ENCODE measurements at places on chromosomes 13 and 19. TPM values are rescaled to one million over a fixed set of nuclear protein-coding genes. Genes with fewer than 3 reads are reported as not detected.

FAM216B gene
- 0.12 TPM for polyA plus RNA-seq

LCP1 gene
- 6.7 TPM for polyA plus RNA-seq

ADGRE3 gene
- polyA plus RNA-seq = not detected

PALM3 gene
- 0.14 TPM for polyA plus RNA-seq

CCL25 gene
- not detected for polyA plus RNA-seq

- DNase-seq = no peak
Observed at GRCh38 chr13:72864142-72865011, 82.4 kb downstream of the PIBF1 start.

DNA sequence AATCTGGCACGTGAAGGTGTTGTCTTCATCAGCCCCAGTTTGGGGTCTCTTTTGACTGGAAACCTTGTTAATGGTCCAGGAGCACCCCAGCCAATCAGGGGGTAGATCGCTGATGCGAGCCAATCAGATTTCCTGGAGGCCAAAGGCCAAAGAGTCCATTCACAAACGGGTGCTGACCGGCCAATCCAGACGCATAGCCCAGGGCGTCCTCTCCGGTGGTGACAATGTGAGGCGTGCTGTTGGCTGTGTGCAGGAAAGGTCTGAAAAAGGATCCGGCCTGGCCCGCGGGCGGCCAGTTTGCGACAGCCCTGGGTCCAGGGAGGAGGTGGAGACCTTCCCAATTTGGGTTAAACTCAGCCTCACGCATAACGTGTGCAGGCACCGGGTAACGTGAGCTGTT, 3.1 kb downstream of the MAST3 start:
- DNase-seq = no peak

GRCh38 chr13:80437231-80437630, 96.3 kb upstream of the SPRY2 start:
- DNase-seq = no peak

DNA sequence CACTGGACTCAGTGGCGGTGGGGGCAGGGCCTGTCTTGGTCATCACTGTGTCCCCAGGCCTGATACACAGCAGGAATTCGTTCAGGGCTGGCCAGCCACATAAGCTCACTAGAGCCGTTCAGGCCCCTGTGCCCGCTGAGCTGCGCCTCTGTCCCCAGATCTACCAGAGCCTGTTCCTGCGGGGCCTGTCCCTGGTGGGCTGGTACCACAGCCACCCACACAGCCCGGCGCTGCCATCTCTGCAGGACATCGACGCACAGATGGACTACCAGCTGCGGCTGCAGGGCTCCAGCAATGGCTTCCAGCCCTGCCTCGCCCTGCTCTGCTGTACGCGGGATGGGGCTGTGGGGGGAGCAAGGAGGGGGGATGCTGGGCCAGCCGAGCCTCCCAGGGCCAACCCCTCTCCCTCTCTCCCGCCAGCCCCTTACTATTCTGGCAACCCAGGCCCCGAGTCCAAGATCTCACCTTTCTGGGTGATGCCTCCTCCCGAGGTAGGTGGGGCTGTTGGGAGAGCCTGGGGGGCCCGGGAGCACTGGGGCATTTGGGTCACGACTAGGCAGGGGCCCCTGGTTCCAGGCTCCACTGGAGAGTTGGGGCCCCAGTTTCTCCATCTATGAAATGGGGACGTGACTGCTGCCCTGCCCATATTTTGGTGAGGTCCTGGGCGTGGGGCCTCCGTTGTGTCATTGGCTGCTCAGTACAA, 13.9 kb downstream of the MPND start:
- no peak for DNase-seq

GRCh38 chr19:29833614-29834261, 21.9 kb downstream of the CCNE1 start:
- no peak for DNase-seq

GRCh38 chr19:48390188-48391099, 907 bp downstream of the KDELR1 start:
- DNase-seq = peak; percentile 74

DNA sequence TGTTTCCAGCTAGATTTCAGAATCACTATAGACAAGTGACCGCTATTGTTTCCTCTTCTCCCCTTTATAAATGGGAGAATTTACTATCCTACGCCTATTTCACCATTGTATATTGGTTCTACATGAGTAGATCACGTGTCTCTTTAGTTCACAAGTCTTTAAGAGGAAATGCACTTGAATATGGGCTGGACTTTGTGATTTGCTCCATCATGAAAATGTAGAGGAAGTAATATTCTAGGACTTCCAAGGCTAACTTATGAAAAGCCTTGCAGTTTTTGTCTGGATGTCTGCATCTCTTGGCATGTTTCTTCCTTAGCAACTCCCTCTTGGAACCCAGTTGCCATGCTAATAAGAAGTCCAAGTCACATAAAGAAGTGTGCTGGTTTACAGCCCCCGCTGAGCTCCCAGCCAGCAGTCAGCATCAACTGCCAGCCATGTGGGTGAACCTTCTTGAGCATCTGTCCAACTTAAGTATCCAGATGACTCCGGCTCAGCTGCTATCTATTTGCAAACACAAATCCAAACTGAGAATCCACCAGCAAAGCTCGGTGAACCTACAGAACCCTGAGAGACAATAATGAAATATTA, 4.8 kb upstream of the FBXL3 start:
- no peak for DNase-seq

DNA sequence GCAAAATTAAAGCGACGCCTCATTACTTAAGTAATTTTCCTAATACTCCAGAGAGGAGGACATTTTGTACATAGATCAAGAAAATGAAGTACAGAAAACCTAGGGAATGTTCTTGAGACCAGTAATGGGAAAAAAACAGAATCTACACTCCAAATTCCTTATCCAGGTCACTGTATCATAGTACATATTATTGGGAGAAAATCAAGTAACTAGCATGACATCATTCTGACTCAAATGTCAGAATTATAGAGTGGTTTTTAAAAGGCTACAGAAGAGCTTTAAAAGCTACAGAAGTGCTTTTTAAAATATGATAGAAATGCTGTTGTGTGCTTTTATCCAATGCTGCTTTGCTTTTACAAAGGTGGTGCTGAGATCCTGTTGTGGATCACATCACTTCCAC, 86.3 kb upstream of the SLC15A1 start:
- DNase-seq = no peak

DNA sequence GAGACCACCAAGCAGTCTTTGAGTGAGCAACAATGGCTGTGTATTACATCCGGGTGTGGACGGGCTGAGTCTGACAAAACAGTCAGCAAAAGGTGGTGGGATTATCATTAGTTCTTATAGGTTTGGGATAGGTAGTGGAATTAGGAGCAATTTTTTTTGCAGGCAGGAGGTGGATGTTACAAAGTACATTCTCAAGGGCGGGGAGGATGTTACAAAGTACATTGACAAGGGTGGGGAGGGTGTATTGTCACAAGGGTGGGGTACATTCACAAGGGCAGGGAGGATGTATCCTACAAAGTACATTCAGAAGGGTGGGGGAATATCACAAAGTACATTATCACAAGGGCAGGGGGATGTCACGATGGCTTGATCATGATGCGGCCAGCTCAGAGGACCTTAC, 15.0 kb upstream of the ZNF561 start:
- no peak for DNase-seq

- DNase-seq = no peak
Observed at GRCh38 chr13:105336706-105337576, 1198.5 kb downstream of the EFNB2 start.

DNA sequence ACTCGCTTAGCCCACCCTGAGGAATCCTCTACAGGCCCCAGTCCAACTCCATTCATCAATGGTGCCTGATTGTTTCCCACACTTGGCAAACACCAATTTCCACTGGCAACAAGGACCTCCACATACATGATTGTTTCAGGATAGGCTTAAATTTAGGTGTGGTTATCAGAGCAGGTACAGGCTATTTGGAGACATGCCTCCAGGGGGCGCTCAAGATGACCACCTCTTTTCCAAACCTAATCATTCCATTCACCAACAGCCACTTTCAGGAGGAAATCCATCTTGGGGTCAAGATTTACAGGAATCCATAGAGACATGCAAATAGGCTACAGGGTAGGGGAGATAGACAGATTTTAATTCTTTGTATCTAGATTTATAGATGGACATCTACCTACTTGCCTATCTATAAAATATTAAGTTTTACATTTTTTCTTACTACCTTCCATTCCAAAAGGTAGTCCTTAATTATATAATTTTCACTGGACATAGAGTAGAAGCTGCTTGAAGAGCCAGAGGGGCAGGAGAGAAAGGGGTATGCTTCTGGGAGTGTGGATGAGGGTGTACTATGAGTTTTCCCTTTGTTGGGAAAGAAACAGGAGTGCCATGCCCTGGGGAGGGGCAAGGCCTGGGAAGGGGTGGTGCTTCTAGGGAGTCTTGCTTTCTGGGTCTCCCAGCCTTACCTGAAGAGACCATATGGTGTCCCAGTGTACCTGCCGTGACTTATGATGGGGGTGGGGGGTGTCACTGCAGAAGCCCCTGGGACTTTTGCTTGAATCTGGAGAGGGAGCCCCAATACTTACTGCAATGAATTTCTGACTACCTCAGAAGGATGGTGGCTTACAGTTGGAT, 14.1 kb upstream of the PCDH8 start:
- DNase-seq = no peak

- no peak for DNase-seq
Observed at GRCh38 chr19:33437393-33437820, 63.9 kb downstream of the CEBPG start.

GRCh38 chr19:31002518-31003244, 346.6 kb downstream of the TSHZ3 start:
- DNase-seq = no peak

- no peak for DNase-seq
Observed at GRCh38 chr13:86856991-86857390, 814.2 kb upstream of the SLITRK5 start.

DNA sequence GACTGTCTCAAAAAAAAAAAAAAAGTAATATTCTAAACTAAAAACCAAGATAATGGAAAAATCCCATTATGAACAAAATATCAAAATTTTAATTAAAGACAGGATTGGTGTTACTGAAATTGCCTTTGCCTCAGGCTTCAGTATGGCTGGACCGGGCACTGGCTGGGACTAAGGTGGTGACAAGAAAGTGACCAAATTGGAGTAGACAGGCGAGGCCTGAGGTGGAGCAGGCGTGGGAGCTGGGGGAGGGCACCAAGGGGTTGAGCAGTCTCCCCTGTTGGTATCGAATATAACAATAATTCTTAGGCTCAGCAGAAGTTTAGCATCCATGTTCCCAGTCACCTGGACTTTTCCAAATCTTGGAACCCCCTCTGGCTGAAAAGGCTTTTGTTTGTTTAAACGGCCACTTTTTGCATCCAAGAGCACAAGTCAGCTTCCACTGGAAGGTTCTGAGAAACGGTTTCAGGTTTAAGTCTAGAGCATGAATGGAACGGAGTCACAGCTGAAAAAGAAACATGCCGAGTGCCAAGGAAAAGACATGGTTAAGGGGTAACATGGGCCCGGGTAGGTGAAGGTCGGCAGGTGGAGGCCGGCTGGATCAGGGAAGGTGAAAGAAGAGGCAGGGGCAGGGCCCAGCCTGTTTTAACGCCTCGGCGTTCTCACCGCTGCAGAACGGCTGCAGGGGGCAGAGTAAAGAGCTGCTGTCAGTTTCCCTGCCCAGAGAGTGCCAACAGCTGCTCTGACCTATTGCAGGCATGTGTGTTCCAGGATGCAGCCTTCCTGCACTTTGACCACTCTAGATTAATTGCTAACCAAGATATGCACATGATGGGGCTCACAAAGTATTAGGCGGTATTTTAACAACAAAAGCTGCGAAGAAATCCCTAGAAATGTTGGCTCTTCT, 104.4 kb downstream of the TM9SF2 start:
- DNase-seq = peak; percentile 43

DNA sequence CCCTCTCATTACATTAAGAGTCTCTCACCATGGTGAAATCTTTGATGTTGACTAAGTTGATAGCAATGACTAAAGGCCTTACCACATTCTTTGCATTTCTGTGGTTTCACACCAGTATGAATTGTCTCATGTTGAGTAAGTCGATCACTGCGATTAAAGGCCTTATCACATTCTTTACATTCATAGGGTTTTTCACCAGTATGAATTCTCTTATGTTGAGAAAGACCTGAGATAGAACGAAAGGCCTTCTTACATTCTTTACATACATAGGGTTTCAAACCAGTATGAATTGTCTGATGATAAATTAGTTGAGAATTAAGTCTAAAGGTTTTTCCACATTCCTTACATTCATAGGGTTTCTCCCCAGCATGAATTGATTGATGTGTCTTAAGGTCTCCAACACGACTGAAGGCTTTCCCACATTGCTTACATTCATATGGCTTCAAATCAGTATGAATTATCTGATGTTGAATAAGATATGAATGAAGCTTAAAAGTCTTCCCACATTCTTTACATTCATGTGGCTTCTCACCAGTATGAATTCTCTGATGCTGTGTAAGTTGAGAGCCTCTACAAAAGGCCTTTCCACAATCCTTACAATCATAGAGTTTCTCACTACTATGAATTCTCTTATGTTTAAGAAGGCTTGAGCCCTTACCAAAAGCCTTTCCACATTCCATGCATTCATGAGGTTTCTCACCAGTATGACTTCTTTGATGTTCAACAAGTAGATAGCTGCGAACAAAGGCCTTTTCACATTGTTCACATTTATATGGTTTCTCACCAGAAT, 45.6 kb downstream of the ZNF283 start:
- no peak for DNase-seq

- no peak for DNase-seq
Observed at GRCh38 chr13:75558145-75558840, 8.7 kb downstream of the UCHL3 start.

DNA sequence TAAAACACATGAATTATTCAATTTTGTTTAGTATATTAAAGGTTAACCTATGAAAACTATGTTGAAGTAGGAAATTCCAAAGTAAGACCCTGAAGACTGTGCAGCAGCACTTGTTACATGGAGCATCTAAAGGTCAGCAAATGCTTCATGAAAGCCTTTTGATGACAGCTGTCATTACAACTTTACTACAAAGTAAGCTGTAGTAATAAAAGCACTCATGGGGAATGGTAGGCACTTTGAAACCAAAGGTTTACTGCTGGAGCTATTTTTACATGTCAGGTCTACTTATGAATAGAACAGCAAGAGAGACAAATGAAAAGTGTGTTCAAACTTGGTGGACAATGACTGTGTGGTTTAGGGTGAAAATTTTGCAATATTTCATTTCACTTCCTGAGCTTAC, 672.5 kb upstream of the PCDH20 start:
- no peak for DNase-seq

DNA sequence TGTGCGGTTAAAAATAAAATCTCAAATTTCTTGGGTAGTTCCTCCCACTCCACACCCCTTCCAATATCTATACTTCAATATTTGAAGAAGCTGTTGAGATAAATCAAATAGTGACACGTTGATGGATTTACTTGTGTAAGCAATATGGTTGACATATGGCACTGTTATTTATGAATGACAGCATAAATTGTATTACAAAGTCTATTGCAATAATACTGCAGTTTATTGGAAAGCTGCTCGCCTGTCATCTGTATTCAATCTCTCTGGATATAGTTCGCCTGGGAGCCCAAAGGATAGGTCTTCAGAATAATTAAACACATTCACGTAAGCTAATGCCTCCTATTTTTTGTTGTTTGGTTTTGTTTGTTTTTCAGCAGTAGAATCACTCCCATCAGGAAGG, 5.0 kb upstream of the ZIC5 start:
- no peak for DNase-seq

Measured in heart right ventricle (tissue), 16 donors.